ENCODE measurements at places on chromosomes 2 and 18.

DNA sequence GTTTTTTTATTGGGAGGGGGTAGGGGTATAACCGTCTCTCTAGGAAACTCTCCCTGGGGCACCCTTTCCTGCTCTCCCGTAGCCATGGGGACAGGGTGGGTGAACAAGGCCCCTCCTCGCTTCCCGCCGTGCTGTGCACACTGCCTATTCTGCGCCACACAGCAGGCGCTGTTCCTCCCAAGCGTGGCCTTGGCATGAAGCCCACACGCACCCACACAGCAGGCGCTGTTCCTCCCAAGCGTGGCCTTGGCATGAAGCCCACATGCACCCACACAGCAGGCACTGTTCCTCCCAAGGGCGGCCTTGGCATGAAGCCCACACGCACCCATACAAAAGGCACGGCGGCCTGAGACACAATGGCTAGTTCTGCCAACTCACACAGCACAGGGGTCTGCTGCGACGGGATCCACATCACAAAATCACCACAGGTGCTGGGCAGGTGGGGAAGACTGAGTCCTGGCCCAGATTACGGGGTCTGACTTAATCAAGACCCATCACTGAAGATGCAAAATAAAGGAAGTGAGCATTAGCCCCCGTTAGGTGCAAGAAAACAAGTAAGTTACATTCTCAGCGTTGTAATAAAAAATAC is 46.6 kb upstream of the TPO start:
- DNase-seq = no peak

DNA sequence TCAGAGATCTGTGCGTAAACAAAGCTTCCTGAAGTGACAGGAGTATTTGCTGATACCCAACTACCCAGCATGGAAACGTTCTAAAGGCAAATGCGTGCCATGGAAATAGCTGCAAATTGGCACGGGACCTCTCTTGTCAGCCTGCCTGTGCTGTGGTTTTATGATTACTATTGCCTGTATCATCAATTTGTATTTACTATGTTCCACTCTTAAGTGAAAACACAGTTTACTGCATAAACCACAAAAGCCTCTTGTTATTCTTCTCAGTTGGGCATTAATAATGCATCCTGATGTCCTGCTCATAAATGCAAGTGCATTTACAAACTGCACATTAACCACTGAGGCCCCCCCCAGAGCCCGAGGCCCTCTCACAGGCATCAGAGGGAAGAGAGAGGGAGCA is 196.6 kb upstream of the SLC35G4 start:
- DNase-seq = no peak

GRCh38 chr2:140481136-140481535 is 1649.7 kb downstream of the LRP1B start:
- no peak for DNase-seq

GRCh38 chr2:52805901-52806410 is 961.6 kb upstream of the CHAC2 start:
- DNase-seq = no peak

- DNase-seq = no peak
Observed at GRCh38 chr2:3574155-3574554, 905 bp upstream of the RPS7 start.

DNA sequence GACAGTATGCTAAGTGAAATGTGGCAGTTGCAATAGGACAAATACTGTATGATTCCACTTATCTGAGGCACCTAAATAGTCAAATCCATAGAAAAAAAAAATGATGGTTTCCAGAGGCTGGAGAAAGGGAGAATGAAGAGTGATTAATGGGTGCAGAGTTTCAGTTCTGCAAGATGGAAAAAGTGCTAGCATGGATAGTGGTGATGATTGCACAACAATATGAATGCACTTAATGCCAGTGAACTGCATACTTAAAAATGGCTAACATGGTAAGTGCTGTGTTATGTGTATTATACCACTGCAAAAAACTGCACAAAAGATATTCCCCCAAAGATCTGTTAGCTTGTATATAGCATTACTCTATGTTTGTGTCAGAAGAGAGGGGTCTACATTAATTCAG is 185.4 kb downstream of the INHBB start:
- no peak for DNase-seq

- DNase-seq = no peak
Observed at GRCh38 chr2:67896076-67896475, 166.7 kb downstream of the C1D start.

DNA sequence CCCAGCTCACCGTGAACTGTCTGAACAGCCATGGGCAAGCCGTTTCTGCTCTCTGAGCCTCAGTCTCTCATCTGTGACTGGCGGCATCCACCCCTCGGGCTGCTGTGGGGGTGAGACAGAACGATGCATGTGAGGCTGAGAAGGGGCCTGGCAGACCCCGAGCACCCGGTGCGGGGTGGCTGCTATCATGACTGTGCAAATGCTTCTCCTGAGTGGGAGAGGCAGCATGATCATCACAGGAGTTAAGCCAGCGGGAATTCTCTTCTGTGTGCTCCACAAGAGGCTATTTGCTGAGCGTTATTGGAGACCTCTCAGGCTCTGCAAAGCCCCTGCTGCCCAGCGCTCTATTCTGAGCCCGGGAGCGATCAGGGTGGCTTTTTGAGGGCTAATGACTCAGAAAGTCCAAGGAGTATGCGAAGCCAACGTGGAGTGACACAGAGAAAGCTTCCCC is 45.8 kb upstream of the ID2 start:
- no peak for DNase-seq

DNA sequence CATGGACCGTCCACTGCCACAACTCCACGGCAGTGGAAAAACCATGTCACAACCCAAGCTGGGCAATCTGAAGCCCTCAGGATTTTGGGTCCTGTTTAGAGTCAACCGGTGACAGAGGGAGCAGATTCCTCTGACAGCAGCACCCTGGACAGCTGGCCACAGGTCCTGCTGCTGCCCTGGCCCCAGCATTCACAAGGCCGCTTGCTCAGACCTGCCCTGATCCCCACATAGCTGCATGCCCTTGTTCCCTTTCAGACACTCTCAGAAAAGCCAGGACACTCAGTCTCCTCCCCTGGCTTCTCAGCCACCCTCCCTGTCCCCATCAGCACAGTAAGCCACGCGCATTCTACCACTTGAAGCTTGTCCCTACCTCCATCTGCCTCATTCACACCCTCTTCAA is 1.6 kb downstream of the COPS9 start:
- no peak for DNase-seq

DNA sequence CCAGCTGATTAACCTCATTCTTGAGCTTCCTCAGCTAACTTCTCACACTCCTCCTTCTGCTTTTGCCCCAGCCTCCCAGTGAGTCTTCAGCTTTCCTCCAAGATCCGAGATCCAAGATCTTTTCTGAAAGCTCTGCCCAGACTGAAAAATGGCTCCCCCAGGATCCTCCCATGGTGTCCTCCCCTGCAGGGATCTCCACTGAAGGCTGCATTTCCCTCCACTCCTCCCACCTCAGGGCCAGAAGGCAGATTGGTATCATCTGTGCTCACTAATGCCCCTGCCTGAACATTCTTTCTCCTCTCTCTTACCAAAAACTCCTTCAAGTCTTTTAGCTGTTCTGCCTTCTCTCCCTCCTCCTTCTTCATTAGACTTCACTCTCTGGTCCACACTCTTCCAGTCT is 6.1 kb upstream of the FOXI3 start:
- no peak for DNase-seq

DNA sequence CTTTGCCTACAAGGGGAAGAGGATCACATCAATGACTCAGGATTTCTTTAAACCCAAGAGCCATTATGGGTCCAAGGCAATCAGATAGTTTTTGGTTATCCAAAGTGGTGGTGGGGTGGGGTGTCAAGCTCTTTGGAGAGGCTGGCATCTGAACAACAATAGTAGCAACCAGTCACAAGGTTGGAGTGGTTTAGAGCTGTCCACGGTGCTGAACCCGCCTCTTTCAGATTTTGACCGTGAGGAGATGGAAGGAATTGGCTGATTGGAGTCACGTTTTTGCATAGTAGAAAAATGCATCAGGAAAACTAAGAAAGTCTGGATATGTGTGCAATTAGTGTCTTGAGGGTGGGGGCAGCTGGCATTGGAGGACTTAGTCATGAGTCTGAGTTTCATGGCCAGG is 159.9 kb downstream of the LOXHD1 start:
- DNase-seq = no peak

DNA sequence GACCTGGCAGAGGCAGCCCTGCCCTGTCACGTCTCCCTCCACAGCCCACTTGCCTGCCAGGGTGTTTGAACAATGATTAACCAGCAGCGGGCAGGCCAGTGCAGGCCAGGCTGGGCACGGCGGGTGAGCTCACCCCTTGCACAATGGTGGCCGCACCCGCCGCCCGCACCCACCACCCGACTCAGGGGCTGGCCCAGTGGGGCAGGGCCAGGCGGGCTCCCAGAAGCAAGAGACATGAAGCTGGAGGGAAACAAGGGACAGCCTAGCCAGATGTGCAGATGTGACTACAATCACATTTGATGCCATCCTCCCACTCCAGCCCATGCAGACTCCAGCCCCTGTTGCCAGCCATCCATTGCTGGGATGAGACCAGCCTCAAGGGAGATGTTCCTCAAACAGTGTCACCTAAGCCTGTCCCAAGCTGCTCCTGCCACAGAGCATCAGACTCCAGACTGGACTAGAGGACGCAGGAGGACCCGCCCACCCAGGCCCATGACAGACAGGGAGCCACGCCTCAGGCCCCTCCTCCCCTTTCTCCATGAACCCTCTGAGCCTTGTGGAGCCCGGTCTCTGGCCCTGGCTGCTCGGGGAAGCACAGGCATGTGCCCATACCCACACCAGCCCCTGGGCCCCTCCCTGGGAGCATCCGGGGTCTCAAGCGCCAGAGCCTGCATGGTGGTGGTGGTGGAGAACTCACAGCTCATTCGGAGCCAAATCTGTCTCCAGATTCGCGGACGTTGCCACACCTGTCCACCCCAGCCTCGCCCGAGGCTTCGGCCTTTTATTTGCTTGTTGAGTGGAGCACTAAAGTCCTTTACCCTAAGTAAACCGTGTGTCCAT is 45.0 kb downstream of the SDC1 start:
- DNase-seq = no peak

- DNase-seq = no peak
Observed at GRCh38 chr2:54586494-54586893, 130.4 kb downstream of the SPTBN1 start.

DNA sequence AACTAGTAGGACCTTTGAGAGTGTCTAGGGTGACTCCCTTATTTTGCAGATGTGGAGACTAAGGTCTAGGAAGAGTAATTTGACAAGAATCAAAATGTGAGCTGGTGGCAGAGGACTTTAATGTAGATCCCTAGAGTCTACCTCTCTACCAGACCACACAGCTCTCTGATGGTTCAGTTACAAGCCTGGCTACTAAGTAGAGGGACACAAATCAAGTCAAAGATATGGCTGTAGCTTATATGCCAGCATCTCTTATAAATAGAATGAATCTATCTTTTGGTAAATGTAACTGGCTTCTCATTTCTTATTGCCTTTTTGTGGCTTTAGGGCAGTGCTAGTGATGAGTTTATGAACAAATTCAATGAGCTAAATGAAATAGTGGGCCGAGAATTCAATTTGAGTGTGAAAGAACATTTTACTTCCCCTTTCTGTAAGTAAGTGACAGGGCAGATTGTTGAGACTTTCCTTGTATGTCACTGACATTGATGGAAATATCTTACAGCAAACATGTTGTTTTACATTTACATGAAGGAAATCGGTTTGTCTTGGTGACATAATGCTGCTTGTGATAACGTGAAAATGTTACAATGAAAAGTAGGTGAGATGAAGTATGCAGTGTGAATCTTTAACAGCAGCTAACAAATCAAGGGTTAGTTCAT is 28.3 kb downstream of the CSRNP3 start:
- DNase-seq = no peak

DNA sequence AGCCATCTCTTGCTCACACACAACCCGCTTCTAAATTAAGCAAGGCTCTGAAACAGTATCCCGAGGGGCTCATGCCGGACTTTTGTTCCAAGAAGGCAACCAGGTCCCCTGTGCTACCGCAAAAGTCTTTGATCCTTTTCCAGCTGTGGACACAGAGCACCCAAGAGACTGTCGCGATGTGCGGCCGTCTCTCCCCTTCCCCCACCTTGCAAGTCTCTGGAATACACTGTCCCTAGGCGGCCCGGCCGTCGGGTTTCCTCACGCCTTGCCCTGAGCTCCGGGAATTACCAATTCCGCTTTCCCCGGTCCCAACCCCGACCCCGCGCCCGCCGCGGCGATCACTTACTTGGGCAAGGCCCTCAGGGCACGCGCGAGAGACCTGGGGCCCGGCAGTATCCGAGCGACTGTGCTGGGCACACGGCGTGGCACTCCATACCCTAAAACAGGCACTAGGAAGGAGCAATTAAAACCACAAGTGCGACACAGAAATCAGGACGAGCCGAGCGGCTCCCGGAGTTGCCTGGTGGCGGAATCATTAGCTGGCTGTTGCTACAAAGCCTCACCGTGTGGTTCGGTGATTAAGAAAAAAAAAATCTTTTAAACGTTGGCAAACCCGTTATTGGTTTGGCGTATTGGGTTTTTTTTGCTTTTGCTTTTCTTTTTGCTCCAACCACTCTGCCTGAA is 2.2 kb upstream of the DLX1 start:
- no peak for DNase-seq
